Activated T-cell treated with anti-CD3 and anti-CD28 coated beads, Interleukin-2, amount 50 U/mL, for 72 hours (primary cell): ENCODE measurements at places on chromosomes 3 and 15.
A peak's percentile ranks its signal among the peaks of the same experiment; 100 is the strongest.

- no peak for DNase-seq
Measured at GRCh38 chr15:41778521-41778920, 4.2 kb downstream of the MAPKBP1 start.

GRCh38 chr15:67479781-67480505, 41.0 kb upstream of the C15orf61 start:
- no peak for DNase-seq

DNA sequence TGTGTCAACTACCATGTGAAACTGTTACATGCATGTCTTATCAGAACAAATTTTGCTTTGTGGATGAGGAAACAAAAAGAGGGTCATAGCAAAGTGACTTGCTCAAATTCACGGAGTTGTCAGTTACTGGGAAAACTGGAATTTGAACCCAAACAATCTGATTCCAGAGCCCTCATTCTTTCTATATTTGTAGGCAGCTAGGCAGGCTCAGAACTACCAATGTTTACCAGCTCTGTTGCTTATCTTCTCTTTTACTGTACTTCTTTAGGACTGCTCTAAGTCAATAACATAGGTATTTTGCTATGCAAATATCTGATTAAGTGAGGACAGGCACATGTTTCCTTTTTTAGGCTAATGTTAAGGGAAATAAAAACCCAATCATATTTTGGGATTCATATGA, 450.5 kb downstream of the ZPLD1 start:
- DNase-seq, result no peak

GRCh38 chr3:158384019-158384418, 187.0 kb upstream of the MLF1 start:
- DNase-seq, result no peak

- DNase-seq, result no peak
Measured at GRCh38 chr15:48500595-48500994, 144.9 kb downstream of the FBN1 start.

GRCh38 chr15:67601073-67601472, 58.6 kb downstream of the MAP2K5 start:
- no peak for DNase-seq

- no peak for DNase-seq
Measured at GRCh38 chr3:101203411-101203810, 117.0 kb downstream of the IMPG2 start.

- no peak for DNase-seq
Measured at GRCh38 chr3:196617256-196617655, 22.2 kb upstream of the NRROS start.

DNA sequence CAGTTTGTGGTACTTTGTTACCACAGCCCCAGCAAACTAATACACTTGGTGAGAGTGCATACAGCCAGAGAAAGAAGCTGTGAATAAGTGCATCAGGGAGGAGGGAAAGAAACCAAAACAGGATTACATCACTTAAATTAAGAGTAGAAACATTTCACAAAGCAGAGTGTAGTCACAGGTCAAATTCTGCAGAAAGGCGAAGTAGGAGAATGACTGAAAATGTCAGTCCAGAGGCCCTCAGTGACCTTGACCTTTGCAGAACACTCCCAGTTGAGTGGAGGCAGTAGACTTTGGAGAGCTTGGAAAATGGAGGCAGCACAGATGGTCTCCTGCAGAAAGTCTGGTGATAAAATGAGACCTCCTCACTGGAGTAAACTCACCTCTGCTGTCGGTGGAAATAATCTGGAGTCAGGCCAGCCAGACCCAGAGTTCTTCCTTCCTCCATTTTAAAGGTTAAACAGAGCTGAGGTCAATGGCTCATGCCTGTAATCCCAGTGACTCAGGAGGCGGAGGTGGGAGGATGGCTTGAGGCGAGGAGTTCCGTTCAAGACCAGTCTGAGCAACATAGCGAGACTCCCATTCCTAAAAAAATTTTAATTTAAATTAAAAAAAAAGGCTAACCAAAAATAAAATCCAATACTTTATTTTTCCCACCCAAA, 5.0 kb downstream of the CD86 start:
- DNase-seq, result no peak

DNA sequence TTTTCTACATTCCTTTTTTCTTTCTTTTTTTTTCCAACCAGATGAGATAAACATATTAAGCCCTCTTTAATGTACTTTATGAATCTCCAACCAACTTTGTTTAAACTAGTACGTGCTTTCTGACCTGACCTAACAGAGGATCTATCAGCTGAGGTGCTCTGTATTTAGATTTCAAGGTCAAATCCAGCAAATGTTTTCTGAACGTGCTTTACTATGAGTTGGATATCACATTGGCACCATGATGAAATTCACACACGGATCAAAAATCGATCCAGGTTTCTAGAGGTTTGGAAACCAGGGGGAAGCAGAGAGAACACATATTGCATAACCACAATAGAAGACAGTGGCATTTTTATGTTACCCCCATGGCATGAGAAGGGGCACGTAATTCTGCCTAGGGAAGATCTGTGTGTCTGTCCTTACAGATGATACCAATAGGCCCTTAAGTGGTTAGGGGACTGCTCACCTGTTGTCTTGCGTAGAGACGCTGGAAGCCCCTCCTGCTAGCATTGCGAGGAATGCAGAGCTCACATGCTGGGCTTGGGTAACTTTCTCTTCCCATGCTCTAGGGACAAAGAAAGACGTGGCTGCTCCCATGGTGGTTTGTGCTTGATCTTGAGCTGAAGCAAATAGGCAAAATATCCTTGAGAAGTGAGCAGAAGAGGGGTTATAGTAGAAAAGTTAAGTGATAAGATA, 59.3 kb upstream of the ABHD10 start:
- no peak for DNase-seq

- DNase-seq, result no peak
Measured at GRCh38 chr15:22956978-22957260, 23.2 kb downstream of the CYFIP1 start.

GRCh38 chr3:46406788-46407611, at the start of the genes CCR5AS and CCRL2:
Gene CCR5AS (minus strand): TSS chr3:46407066.
Gene CCRL2 (plus strand): TSS chr3:46407259. CDS start chr3:46408080, 821 bp downstream.
- DNase-seq, result peak; percentile 47

- no peak for DNase-seq
Measured at GRCh38 chr3:152595975-152596821, 238.7 kb upstream of the P2RY1 start.

GRCh38 chr3:114435386-114436115, 141.7 kb downstream of the TIGIT start:
- DNase-seq, result no peak

- DNase-seq, result no peak
Measured at GRCh38 chr3:76859596-76859995, 180.3 kb upstream of the ROBO2 start.
